Stimulated activated naive CD8-positive, alpha-beta T cell treated with anti-CD3 and anti-CD28 coated beads, Interleukin-15, Interleukin-2, amounts not matched to agents 100 U/mL and 50 U/mL, for 24 hours (primary cell): ENCODE measurements at places on chromosomes 1 and 21.

DNA sequence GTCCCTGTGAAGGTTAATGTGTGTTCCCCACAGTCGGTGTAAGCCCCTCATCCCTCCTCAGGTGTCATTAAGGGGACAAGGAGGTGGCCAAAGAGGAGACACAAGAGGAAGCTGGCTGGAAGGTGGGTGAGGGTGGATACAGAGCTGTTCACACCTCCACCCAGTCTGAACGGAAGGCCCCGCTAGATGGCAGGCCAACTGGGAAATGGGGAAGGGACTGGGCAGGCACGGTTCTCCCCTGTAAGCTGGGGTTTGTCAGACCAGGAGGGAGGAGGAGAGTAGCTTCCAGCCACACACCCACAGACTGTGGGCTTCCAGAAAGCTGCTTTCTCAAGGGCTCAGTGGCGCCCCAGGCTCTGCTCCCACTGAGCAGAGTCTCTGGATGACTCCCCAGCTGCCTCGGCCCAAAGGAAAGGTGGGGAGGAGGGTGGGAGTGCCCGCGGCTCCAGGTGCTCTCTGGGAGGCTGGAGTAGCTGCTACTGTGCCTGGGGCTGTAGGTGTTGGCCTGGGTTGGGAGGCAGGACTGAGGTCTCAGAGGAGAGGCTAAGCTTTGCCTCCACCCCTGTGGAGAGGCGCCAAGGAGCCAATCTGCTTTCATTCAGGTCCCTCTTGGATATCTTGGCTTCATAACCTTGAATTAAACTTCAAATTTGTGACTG lies 41.2 kb downstream of the PCP4 start:
- DNase-seq, result no peak

DNA sequence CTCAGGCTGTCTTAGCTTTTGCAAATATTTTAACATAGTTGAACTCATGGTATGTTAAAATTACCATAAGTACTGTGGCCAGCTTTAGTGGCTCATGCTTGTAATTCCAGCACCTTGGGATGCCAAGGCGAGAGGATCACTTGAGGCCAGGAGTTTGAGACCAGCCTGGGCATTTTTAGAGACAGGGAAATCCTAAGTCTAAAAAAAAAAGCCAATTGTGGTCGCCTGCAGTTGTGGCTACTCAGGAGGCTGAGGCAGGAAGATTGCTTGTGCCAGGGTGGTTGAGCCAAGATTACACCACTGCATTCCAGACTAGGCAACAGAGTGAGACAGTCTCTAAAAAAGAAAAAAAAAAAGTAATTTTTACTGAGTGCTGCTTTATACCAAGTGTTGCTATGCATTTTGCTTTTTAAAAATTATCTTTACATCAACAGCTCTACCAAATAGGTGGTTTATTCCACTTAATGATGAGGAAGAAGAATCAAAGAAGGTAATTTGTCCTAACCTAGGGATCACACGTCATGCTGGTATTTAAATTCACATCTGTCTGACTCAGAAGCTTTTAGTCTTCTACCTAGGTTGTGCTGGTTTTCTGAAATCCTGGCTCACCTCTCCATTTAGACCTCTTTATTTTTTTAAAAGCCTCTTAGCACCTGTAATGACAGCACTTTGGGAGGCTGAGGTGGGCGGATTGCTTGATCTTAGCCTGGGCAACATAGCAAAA lies 16.8 kb downstream of the PPP1R12B start:
- no peak for DNase-seq

- no peak for DNase-seq
Observed at GRCh38 chr1:226788965-226789364, 49.9 kb upstream of the ITPKB start.

DNA sequence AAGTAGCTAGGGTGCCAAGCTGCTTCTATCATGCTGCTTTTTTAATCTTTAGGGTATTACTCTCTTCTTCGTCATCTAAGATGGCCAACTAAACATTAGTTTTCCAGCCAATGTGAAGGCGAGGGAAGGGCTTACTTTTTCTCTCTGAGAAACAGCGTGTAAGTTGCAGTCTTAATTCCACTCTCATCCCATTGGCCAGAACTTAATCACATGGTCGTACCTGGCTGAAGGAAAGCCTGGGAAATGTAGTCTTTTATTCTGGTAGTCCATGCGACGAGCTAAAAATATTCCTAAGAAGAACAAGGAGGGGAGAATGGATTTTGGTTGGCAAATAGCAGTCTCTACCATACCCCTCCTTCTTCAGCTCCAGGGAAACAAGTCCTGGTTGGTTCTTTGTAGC lies 21.5 kb downstream of the DNAJC6 start:
- DNase-seq, result no peak

DNA sequence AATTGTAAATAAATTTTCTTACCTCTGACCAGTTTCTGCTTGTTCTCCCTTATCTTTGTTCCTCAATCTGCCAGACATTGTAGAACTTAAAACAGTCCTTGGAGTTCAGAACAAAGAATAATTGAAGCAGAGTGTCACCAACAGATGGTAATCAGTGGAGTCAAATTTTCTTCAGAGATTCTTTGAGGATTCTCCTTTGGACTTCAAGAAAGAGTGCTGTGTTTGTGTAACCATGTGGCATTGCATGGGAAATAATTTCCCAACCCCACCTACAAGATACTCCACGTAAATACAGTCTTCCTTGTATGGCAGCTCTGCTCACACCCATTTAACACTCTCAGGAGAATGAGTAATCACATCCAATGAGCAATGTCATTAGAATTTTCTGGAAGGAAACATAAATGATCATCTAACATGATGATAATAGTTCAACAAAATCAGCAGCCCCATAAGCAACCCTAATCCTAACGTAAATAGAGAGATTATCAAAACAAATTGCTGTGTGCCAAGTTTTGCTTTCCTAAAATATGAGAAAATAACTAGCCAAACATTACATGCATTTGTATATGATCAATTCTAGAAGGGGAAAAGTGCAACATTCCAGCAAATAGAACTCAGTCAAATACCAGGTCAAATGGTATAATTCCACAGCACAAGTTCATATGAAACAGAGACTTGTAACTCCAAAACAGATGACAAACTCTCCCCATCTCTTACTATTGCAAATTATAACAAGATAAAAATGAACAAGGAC lies 6.9 kb upstream of the DENND1B start:
- no peak for DNase-seq

GRCh38 chr1:77516106-77516505 lies 166.4 kb downstream of the ZZZ3 start:
- no peak for DNase-seq

DNA sequence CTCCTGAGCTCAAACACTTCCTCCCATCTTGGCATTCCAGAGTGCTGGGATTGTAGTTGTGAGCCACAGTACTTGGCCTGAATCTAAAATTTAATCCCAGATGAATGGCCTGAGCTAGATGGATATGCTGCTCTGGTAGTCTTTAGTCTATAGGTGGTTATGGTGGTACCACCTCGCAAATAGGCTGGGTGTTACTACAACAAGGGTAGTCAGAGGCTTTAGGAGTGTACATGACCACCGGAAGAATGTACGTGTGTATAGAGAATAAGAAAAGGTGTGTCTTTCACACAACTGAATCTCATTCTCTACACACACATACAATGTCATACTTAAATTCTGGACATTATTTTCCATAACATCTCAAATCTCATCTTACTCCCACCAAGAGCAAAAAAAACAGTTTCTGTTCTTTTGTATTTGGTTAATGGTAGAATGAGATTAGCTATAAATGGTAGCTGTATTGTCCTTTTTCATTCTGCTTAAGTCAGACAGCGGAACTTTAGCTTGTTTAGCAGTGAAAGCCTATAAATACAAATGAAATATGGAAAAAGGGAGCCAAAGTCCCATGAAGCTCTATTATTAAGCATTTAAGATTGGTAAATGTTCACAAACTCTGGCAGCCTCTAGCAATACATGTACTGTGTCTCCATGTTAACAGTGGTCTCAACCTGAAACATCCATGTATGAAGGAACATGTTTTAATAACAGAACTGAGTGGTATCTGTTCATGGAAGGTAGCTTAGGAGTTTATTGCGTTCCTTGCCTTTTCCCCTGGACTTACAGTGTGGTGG lies 16.2 kb downstream of the CAP1 start:
- no peak for DNase-seq

GRCh38 chr21:30211071-30211470 lies 4.8 kb downstream of the CLDN8 start:
- no peak for DNase-seq

DNA sequence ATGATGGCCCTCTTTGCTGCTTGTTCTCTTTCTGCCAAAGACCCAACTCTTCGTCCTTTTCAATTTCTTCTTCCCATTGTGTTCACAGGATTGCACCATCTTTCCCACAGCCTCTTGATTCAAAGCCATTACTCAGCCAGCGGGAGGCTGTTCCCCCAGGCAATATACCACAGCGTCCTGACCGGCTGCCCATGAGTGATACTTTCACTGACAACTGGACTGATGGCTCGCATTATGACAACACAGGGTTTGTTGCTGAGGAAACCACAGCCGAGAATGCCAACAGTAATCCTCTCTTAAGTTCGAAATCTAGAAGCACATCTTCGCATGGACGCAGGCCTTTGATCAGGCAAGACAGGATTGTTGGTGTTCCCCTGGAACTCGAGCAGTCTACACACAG lies 167.4 kb downstream of the LRRC40 start:
- DNase-seq, result no peak

DNA sequence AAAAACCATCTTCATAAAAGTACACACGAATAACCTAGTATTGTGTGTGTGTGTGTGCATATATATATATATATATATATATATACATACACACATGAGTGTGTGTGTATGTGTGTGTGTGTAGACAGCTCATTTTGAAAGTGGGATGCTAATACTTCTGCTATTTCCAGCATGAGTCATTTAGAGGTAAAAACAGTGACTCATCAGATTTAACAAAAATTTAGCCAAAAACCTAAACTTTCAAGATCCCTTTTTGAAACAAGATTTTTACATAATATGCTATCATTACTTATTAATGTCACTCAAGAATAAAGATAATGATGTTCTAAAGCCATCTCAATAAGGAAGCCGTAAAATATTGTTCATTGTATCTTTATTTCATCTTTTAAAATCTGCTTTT lies 35.6 kb upstream of the ADGRL4 start:
- DNase-seq, result no peak

DNA sequence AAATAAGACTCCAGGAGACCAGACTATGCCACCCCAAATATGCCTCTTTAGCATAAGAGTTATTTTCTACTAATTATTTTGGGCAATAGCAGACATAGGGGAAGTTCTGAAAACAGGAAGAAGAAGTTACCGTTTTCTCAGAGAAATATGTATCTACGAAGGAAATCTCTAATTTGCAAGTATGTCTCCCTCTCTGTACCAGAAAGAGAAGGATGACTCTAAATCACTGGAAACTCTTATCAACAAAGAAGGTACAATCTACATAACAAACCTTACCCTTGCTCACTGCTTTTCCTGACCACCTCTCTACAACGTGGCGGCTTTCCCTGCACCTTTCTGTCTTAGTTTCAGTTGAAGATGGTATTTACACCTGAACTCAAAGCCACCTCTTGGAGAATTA lies 49.0 kb downstream of the OMA1 start:
- DNase-seq, result no peak

GRCh38 chr21:42558846-42559245 lies 45.2 kb downstream of the SLC37A1 start:
- DNase-seq, result no peak

GRCh38 chr1:224486801-224487583 lies 52.4 kb upstream of the WDR26 start:
- DNase-seq, result no peak

- no peak for DNase-seq
Observed at GRCh38 chr1:167229719-167230385, 9.2 kb downstream of the POU2F1 start.

GRCh38 chr1:9877962-9878361 lies 32.1 kb downstream of the CTNNBIP1 start:
- no peak for DNase-seq

GRCh38 chr1:198480876-198481275 lies 59.6 kb downstream of the ATP6V1G3 start:
- DNase-seq, result no peak

DNA sequence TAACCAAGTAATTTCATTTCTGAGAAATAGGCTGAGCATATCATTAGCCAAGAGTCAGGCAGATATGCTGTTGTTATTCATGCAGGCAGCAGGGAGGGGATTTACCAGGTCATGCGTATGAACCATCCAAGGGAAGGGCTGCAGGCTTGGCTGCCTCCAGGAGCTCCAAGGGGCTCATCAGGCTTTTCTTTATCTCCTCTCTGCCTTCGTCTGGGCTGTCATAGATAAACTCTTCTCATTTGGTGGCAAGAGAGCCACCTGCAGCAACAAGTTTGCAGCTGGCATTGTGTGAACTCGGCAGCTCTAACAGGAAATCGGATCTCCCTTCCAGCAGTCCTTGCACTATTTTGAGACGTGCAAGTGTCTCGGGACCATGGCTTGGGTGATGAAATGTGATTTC lies 7.5 kb downstream of the CCDC27 start:
- no peak for DNase-seq

- DNase-seq, result no peak
Observed at GRCh38 chr1:20168564-20169491, 17.1 kb upstream of the UBXN10 start.

DNA sequence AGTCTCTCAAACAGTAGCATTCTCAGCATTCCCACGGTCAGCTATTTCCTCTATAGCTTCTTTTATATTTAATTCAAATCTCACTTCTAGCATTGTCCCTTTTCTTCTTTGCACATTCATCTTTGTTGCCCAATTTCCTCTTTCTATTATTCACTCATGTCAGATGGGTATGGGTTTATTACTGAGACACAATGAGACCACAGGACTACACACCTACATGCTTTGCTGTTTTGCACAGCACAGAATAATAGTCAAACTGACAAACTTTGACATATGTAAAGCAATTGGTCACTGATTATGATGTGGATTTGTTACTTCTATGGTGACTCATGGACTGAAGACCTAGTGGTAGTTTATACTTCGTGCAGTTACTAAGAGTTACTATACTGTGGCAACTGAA lies 5.8 kb upstream of the CD1C start:
- DNase-seq, result no peak

GRCh38 chr1:14968251-14968851 lies 185.2 kb upstream of the TMEM51 start:
- no peak for DNase-seq

GRCh38 chr1:56094168-56094567 lies 485.2 kb downstream of the PLPP3 start:
- no peak for DNase-seq

GRCh38 chr1:24289937-24290595 lies 29.1 kb upstream of the GRHL3 start:
- DNase-seq, result no peak

GRCh38 chr1:3068564-3069431 lies at the start of gene PRDM16:
TSS of gene PRDM16 (plus strand) at chr1:3069203. CDS start at chr1:3069260, 57 bp downstream.
- peak; percentile 39 for DNase-seq

- DNase-seq, result no peak
Observed at GRCh38 chr1:101203820-101204540, 32.8 kb upstream of the S1PR1 start.
